ENCODE measurements at places on chromosomes 4 and X.

- DNase-seq, result no peak
Measured at GRCh38 chrX:15413101-15413500, 28.9 kb upstream of the VEGFD start.

DNA sequence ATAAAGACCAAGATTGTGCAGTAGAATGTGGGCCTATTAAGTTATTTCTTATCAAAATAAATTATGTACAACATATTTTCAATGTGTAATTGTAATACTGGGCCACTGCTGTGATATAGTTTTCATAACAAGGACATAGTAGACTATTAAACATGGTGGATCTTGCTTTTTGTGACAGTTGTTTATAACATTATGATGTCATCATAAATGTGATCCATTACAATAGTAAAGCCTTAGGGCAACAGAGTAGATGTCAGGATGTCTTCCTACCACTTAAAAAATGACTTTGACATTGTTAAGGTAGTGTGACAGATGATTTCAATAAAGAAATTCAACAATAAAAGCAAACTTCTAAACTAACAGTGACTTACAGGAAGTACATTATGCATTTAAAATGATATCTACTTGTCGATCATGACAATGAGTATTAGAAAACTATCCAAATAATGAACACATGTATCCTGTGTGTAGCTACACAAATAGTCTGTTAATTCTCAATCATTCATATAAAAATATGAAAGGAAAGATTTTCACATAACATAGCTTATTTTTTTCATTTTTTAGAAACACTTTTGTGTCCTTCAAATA, 5.3 kb upstream of the AGA start:
- no peak for DNase-seq

- DNase-seq, result no peak
Measured at GRCh38 chrX:129823522-129823921, 20.2 kb downstream of the ZDHHC9 start.

DNA sequence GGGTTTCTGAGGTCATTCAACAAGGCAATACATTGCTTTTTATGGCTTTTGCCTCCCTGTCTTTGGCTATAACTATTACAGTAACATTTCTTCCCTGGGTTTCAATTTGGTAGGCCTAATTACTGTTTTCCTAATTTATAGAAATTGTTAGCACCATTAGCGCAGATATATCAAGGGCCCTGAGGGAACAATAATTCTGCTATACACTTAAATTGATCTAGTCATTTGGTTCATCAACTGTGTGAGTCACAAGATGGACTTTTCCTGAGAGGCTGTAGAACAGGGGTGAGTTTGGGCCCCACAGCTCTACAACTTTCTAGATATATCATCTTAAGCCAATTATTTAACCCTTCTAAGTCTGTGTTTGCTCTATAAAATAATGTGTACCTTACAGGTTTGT, 107.9 kb downstream of the COMMD8 start:
- DNase-seq, result no peak

DNA sequence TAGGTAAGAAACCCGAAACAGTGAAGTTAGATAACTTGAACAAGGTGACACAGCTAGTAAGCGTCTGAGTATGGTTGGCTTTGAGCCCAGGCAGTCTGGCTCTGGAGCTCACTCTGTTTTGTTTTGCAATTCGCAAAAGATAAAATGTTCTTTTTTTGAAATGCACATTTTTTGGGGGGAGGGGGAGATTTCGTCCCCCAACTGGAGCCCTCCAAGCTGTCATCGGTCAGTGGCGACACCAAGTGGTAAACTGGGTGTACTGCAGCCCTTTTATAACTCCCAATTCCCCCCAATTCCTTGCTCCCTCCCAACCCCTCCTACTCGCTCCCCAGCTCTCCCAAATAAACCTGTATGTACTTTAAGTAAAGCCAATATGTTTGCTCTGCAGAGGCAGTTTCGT, 2.8 kb upstream of the CLCN5 start:
- DNase-seq, result no peak

- DNase-seq, result no peak
Measured at GRCh38 chrX:105653891-105654290, 168.4 kb upstream of the NRK start.

- DNase-seq, result no peak
Measured at GRCh38 chrX:340121-340520, 21.5 kb upstream of the GTPBP6 start.

GRCh38 chr4:151563194-151563593, 154.2 kb downstream of the FHIP1A start:
- no peak for DNase-seq

- no peak for DNase-seq
Measured at GRCh38 chr4:138223231-138223910, 18.8 kb downstream of the SLC7A11 start.

GRCh38 chrX:115360220-115360781, 70.8 kb downstream of the LUZP4 start:
- no peak for DNase-seq

GRCh38 chr4:99013402-99013843, 17.9 kb downstream of the METAP1 start:
- no peak for DNase-seq
